ENCODE measurements at places on chromosomes 16 and 17.
A peak's percentile ranks its signal among the peaks of the same experiment; 100 is the strongest.

- no peak for DNase-seq
Measured at GRCh38 chr17:65177901-65178300, 40.7 kb downstream of the RGS9 start.

GRCh38 chr17:81942167-81942553, 4.9 kb downstream of the MYADML2 start:
- no peak for DNase-seq

DNA sequence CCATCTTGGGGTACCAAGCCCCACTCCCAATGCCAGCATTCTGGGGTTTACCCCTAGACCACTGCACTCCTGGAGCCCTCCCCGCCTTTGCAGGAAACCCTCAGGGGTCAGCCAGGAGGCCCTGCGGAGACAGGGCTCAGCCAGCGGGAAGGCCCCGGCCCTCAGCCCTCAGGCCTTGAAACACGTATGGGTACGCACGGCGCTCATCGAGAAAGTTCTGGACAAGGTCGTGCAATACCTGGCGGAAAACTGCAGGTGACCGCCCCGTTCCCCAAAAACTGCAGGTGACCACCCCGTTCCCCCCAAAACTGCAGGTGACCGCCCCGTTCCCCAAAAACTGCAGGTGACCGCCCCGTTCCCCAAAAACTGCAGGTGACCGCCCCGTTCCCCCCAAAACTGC, 24.7 kb downstream of the SGSM2 start:
- no peak for DNase-seq

DNA sequence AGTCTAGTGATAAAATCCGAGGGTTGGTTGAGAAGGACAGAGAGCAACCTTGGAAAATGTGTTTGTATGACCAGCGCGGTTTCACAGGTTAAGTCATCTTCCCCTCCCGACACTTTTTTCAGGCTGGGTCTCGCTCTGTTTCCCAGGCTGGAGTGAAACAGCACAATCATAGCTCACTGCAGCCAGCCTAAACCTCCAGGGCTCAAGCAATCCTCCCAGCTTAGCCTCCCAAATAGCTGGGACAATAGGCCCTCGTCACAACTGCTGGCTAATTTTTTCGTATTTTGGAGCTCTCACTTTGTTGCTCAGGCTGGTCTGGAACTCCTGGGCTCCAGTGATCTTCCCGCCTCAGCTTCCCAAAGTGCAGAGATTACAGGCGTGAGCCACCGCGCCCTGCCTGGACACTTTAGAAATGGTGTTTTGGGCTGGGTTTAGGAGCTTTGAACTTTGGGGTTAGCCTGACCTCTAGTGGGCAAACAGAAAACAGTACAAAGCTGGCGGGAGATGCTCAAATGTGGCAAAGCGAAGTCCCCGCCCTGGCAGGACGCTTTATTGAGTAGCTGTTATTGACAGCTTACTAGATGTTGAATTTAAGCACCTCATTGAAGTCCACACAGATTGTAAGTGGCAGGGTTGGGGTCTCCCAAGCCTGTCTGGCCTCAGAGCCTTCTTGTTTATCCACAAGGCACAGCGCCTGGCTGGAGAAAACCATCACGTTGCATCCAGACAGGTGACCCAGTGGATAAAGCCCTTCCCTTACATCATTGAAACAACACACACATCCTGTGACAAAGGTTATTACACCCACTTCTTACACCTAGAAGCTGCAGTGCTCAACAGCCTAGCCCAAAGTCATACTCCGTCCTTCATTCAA, 34.7 kb upstream of the RBBP6 start:
- DNase-seq: peak; percentile 50

DNA sequence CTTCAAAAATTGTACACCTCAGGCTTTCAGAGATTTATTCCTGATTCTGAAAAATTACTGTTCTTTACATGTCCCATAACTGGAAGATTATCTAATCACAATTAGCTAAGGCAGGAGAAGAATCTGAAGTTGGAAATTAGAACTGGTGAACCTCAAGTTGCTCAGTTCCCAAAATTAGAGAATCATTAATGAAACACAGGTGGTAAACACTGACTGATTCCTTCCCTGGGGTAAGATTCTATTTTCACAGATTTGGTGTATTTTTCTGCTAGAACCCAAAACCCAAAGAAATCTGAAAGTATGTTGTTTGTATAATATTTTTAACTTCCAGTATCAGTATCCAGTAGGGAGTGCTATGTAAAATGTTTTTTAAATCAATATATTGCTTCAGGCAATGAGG, 25.7 kb downstream of the PHKB start:
- DNase-seq: no peak

DNA sequence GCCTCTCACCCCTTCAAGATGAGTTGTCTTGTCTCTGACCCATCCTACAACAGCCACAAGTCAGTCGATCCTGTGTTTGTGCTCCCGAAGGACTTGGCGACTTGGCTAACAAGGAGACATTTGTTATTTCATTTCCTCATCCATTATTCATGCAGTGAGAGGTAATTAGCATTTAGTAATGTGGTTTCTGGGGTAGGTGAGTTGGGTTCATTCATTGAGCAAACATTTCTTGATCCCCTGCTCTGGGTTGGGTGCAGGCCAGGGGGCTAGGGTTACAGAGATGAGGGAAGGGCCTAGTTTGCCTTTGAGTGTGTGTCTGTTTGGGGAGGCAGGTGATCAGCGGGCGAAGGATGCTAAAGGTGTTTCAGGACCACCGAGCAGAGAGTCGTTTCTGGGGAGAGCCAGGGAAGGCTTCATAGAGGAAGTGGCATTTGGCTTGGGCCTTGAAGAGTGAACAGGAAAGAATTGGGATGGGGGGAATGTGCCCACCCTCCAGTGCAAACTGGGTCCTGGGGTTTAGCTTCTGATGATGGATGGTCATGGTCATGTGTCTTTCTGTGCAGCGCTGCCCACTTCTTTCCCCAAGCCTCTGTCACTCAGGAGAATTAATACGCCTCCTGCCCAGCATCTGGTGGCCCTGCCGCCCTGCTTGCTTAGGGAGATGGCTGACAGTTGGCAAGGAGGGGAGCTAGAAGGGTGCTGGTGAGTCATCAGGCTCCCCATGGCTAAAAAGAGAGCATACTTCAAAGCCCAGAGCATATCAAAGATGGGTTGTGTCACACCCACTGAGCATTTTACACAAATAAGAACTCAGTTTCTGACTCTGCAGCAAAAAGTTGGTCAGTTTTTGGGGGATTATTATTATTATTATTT, 38.5 kb downstream of the MSI2 start:
- DNase-seq: peak; percentile 86

DNA sequence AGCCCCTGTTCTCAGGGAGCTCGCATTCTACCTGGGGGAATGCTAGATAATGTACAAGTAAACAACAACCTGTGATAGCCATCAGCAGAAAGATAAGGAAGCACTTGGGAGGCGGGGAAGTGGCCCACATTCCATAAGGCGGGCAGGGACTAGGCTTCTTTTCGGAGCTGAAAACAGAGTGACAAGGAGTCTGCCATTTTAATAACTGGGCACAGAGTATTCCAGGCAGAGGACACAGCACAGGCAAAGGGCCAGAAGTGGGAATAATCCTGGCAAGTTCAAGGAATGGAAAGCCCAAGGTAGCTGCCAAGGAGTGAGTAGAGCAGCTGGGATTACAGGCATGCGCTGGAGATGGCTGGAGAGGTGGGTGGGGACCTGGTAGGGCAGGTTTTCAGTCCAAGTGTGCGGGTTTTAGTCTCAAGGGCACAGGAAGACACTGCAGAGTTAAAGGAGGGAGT, 24.3 kb downstream of the USP43 start:
- no peak for DNase-seq

DNA sequence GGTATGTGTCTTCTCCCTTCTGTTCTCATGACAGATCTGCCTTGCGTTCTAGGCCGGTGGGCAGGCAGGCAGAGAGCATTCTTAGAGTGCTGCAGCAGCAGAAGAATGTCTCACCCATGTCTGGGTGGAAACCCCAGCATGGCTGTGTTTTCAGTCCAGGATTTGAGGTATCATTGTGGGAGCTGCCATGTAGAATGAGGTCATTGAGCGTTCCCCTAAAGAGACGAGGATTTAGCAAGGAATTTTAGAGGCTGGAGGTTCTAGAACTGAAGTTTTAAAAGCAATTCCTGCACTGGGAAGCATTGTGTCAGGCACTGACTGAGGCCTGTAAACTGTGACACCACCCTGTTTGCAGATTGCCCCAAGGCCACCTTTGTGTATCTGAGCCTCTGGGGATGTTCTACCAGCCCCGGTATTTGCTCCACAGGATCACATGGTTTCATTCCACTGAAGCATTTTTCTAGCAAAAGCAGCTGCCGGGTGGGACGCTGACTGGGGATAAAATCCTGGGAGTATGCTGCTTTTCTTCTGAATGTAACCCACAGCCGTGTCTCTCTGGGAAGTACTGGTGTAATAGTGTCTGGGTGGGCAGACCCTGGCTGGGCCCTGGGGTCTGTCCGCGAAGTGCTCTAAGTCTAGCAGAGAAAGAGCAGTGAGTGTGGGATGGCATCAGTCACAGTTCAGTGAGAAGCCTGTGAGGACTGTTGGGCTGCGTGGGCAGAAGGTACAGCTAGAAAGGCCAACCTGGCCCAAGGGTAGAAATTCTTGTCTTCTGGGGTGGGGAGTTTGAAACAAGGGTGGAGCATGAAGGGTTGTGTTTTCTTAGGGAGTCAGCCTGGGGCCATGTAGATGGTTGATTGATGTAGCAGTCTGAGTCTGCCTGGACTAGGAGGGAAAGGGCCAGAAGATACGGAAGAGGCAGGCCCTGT, 30.2 kb downstream of the PLCD3 start:
- DNase-seq: no peak

GRCh38 chr17:9355846-9356245, 219.8 kb downstream of the STX8 start:
- DNase-seq: no peak

DNA sequence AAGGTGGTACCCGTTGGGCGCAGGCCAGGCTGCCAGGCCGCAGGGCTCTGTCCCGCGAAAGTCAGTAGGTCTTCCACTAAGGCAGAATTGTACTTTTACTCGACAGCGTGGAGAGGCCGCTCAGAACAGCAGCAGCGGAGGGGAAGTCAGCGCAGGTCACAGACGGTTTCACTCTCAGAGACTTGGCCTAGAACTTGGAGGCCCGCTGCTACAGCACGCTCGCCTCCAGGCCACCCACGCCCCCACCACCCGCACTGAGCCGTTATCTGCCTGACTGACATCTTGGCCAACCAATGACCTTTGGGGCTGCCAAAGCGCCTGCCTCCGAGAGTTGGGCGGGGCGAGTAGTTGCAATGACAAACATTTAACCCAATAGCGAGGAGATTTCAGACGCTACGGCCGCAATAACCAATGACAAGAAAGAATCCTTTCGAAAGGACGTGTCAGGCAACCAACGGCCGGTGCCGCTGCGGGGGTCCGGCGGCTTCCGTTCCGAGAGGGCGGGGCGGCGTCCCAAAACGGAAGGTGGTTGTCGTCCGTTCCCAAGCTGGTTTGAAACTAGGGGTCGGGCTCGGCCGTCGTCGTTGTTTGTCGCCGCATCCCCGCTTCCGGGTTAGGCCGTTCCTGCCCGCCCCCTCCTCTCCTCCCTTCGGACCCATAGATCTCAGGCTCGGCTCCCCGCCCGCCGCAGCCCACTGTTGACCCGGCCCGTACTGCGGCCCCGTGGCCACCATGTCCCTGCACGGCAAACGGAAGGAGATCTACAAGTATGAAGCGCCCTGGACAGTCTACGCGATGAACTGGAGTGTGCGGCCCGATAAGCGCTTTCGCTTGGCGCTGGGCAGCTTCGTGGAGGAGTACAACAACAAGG, at the start of gene DCAF7:
DCAF7 (plus strand) TSS at position 532 of the 871 bp plus-strand sequence; CDS start at position 733, 201 bp downstream.
- peak; percentile 99 for DNase-seq

- DNase-seq: no peak
Measured at GRCh38 chr17:48615047-48615962, at the start of gene HOXB8. Gene HOXB8 (minus strand): TSS chr17:48615292. CDS start chr17:48614704, 588 bp downstream.

DNA sequence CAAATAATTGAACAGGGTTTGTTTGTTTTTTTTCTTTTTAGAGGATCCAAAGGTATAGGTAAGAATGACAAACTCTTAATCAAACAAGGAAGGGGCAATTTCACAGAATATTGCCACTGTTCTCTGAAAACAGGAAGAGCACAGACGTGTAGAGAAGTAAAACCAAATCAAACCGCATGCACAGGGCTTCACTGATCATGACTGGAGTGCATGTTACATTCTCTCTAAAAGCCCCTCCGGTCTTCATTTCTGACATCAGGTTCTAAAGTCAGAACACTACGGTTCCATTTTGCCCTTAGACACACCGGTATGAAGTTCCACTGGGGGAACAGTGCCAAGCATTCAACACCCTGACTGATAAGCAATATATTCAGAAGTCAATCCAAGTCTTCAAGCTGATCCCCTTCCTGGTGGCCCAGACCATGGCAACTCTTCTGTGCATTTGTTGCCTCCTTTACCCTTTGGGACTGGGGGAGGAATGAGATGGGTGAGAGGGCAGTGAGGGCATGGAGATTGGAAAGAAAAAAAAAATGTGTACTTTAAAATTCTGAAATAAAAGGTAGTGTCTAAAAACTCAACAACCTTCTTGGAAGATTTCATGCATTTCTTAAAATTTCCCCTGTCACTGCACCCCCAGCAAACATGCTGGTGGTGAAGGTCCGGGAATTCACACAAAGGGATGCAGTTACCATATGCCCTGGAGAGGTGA, 1.4 kb downstream of the MMD start:
- no peak for DNase-seq

DNA sequence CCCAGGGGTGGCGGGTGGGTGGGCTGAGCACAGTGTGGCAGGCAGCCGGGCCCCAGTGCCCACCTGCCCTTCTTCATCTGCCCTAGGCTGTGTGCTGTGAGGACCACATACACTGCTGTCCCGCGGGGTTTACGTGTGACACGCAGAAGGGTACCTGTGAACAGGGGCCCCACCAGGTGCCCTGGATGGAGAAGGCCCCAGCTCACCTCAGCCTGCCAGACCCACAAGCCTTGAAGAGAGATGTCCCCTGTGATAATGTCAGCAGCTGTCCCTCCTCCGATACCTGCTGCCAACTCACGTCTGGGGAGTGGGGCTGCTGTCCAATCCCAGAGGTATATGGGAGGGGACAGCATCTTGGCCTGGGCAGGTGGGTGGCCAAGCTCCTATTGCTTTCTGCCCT, 6.4 kb downstream of the GRN start:
- DNase-seq: no peak

DNA sequence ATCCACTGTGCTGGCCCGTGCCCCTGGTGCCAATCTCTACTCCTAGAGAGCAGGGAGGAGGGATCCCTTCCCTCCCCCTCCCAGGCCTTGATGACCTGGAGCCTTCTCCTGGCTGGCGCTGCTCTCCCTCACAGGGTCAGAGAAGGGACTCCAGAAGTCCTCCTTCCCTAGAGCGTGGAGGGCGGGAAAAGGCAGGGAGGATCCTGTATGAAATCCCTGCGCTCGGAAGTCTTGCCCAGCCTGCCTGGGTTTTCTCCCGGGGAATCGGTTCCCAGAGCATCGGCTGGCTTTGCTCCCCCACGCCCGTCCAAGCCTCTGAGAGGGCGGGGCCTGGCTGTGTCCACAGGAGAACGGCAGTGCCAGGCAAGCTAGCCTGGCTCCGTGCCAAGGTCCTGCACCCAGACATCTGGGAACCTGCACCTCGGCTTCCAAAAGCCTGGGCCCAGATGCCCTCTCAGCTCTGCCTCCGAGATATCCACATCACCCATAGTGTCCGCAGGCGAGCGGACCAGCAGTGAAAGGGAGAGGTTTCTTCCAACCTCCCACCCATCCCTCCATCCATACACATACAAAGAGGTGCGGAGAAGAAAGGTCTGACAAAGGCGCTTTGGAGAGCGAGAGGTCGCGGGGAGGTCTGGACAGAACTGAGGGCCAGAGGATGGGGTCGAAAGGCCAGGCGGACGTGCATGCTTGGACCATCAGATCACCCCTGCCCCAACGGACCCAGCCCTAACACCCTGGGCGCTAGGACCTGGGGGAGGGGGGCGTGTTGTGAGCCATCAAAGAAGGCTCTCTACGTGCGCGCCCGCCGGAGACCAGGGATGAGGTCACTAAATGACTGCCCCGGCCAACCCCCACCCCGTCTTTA, 1.1 kb downstream of the MPP2 start:
- peak; percentile 47 for DNase-seq

GRCh38 chr16:84283314-84284153, 11.1 kb upstream of the WFDC1 start:
- no peak for DNase-seq

Data from NCI-H1105 treated with DMSO at 0.1 percent for 48 hours (cell line).